ENCODE measurements at places on chromosomes 6 and 20. TPM values are rescaled to one million over a fixed set of nuclear protein-coding genes. Genes with fewer than 3 reads are reported as not detected.

SLC24A3 gene
- not detected for polyA plus RNA-seq

DNA sequence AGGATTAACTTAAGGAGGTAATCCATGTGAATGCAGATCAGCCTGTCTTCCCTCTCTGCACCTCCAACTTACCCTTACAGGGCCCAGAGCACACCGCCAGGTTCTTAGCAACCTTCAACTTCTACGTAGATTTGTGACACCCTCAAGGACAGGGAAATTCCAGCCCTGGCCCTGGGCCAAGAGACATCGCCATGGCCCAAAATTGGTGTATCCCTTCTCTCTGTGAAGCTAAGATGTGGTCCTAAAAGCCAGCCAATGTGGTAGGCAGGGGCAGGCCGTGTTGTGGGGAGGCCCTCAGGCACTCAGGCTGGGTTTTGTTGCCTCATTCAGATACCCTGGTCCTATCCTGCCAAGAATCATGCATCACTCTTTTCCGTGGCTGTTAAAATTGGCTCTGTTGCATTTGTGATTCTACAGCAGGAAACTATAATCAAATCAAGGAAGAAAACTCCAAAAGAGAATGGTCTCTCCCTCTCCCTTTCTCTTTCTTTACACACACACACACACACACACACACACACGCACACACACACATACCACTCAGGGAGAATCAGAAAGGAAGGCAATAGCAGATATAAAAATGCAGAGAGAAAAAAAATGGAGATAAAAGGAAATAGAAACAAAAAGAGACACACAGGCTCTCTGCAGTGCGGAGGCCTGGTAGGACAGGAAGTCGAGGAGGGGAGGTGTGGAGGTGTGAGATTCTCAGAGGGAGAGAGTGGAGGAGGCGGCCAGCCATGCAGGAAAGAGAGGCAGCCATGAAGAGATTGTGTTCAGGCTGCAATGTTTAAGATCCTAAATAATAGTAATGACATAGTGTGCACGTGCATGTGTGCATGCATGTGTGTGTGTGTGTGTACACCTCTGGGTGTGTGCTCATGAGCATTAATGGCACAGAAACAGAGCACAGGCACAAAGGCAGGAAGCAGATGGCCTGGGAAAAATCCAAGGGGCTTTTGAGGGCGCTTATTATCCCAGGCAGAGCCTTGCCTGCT is 201.8 kb upstream of the LRFN2 start:
- H3K27me3 ChIP-seq = no peaks in the 10 kb centered on the region
- no peak overlapping the region for H3K4me3 ChIP-seq
- peak; percentile 17 for DNase-seq

GRCh38 chr20:41279546-41280225 is 37.8 kb downstream of the ZHX3 start:
- peaks cover 7% of the 10 kb centered on the region for H3K4me1 ChIP-seq
- no peak overlapping the region for H3K27ac ChIP-seq
- no peaks in the 10 kb centered on the region for H3K36me3 ChIP-seq
- no peak for DNase-seq

ACAT2 gene
- 38.2 TPM for polyA plus RNA-seq

OPN5 gene
- polyA plus RNA-seq = not detected

GRCh38 chr6:80133020-80133419 is 26.5 kb downstream of the BCKDHB start:
- H3K36me3 ChIP-seq = peaks cover 33% of the 10 kb centered on the region
- no peaks in the 10 kb centered on the region for H3K27me3 ChIP-seq
- H3K4me1 ChIP-seq = no peaks in the 10 kb centered on the region
- H3K4me3 ChIP-seq = no peak overlapping the region
- H3K27ac ChIP-seq = no peak overlapping the region
- peak; percentile 16 for DNase-seq

SALL4 gene
- not detected for polyA plus RNA-seq

GRCh38 chr6:134424165-134424797 is 106.4 kb upstream of the SGK1 start:
- no peak for DNase-seq
- no peak overlapping the region for H3K27ac ChIP-seq
- no peak overlapping the region for H3K4me3 ChIP-seq
- H3K4me1 ChIP-seq = peaks cover 17% of the 10 kb centered on the region
- H3K27me3 ChIP-seq = no peaks in the 10 kb centered on the region
- no peaks in the 10 kb centered on the region for H3K36me3 ChIP-seq

GRCh38 chr6:91149246-91149955 is 562.5 kb upstream of the MAP3K7 start:
- H3K4me1 ChIP-seq = no peaks in the 10 kb centered on the region
- no peaks in the 10 kb centered on the region for H3K27me3 ChIP-seq
- no peaks in the 10 kb centered on the region for H3K36me3 ChIP-seq
- H3K27ac ChIP-seq = no peak overlapping the region
- no peak for DNase-seq

GRCh38 chr20:23637282-23638221 is at the start of gene CST3:
Gene CST3 (minus strand): TSS chr20:23637955. CDS start chr20:23637862, 93 bp downstream.
- H3K27me3 ChIP-seq = peaks cover 9% of the 10 kb centered on the region
- H3K4me1 ChIP-seq = peaks cover 4% of the 10 kb centered on the region
- H3K36me3 ChIP-seq = no peaks in the 10 kb centered on the region
- H3K4me3 ChIP-seq = peak within 1 kb of the TSS; percentile 60
- H3K27ac ChIP-seq = no peak within 1 kb of the TSS

DNA sequence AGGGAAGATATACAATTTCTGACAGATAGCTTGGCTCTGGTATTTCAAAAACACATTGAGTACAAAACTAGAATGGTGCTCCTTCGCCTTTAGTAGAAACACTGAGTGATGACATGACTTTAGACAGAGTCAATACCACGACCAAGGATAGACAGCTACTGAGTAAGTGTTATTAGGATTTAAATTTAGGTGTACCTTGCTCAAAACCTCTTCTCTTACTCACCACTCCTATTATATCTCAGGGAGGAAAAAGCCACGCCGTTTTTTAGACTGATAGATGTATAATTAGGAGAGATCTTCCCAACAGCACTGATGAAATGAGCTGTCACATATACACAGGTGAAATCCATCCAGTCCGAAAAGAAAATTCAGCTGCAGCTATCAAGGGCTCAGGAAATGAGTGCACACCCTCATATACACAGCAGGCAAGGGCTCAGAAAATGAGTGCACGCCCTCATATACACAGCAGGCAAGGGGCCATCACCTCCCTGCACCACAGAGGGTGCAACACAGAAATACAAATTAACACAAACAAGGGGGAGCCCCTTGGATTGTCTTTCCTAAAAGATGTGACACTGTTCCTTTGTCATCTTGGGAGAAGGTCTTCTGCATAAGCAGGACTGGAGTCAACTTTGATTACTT is 53.7 kb downstream of the LYRM4 start:
- no peak for DNase-seq
- no peak overlapping the region for H3K27ac ChIP-seq
- H3K4me3 ChIP-seq = no peak overlapping the region
- no peaks in the 10 kb centered on the region for H3K27me3 ChIP-seq
- H3K4me1 ChIP-seq = peaks cover 5% of the 10 kb centered on the region

GRCh38 chr20:40663991-40664880 is 24.8 kb downstream of the MAFB start:
- no peaks in the 10 kb centered on the region for H3K4me1 ChIP-seq
- peaks cover 3% of the 10 kb centered on the region for H3K27me3 ChIP-seq
- H3K36me3 ChIP-seq = no peaks in the 10 kb centered on the region
- no peak for DNase-seq
- no peak overlapping the region for H3K4me3 ChIP-seq
- H3K27ac ChIP-seq = no peak overlapping the region

DNA sequence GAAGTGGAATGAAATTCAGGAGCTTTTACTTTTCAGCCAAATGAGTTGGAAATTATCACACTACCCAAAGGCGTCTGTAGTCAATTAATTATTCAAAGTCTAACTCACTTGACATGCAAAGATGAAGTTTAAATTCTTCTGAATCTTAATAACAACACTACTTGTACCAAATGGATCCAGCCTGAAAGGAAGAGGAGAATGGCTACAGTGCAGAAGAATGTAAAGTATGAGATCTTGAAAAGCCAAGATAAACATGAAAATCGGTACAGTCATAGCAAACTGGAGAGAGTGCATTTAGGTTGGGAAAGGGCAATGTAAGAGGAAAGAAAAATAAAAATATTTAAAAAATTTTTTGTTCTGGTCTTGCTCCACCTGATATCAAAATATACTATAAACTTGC is 195.5 kb downstream of the SIM1 start:
- no peak overlapping the region for H3K4me3 ChIP-seq
- peaks cover 2% of the 10 kb centered on the region for H3K27me3 ChIP-seq
- no peak overlapping the region for H3K27ac ChIP-seq
- DNase-seq = no peak

DNA sequence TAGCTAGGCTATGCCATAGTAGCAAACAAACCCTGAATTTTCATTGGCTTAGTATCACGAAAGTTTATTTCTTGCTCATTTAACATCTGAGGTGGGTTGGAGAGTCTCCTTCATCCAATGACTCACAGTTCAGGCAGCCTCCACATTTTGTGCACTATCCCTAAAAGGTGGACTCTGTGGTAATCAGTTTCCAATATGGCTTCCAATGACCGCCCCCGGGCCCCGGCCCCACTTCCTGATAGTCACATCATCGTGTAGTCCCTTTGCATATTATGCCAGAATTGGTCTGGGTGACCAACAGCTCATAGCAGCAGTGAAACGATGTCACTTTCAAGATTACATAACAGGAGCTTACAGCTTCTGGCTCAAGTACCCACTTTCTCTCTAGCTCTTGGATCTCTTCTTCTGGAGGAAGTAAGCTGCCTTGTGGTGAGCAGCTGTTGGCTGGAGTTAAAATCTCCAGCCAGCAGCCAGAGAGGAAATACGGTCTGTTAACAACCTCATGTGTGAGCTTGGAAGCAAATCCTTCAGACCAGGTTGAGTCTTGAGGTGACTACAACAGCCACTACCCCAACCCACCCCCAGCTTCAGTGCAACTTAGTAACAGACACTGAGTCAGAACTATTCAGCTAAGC is 7.8 kb downstream of the HCRTR2 start:
- no peaks in the 10 kb centered on the region for H3K4me1 ChIP-seq
- no peak for DNase-seq
- H3K27me3 ChIP-seq = no peaks in the 10 kb centered on the region
- H3K27ac ChIP-seq = no peak overlapping the region

- no peaks in the 10 kb centered on the region for H3K4me1 ChIP-seq
- H3K27me3 ChIP-seq = peaks cover 27% of the 10 kb centered on the region
- H3K27ac ChIP-seq = no peak overlapping the region
- H3K36me3 ChIP-seq = no peaks in the 10 kb centered on the region
- H3K4me3 ChIP-seq = no peak overlapping the region
These were observed 18.4 kb downstream of the POPDC3 start for GRCh38 chr6:105161421-105161820.

PRRT1 gene
- polyA plus RNA-seq = 1.2 TPM

DNA sequence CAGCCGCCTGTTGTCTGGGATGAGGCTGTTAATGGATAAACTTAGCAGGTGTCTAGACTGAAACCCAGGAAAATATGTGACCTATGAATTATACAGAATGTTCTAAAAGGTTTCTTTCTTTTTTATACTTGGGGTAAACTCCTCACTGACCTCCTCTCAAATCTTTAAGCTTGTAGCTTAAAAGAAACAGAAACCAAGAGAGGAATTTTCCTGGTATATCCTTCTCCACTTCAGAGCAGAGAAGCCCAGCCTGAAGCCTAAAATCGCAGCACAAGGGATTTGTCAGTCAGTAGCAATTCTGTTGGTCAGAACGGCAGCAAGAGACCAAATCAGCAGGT is 99.4 kb upstream of the RIPOR2 start:
- H3K27ac ChIP-seq = peak overlapping the region; percentile 80
- peak overlapping the region; percentile 86 for H3K4me3 ChIP-seq
- no peaks in the 10 kb centered on the region for H3K36me3 ChIP-seq
- no peaks in the 10 kb centered on the region for H3K27me3 ChIP-seq

DNA sequence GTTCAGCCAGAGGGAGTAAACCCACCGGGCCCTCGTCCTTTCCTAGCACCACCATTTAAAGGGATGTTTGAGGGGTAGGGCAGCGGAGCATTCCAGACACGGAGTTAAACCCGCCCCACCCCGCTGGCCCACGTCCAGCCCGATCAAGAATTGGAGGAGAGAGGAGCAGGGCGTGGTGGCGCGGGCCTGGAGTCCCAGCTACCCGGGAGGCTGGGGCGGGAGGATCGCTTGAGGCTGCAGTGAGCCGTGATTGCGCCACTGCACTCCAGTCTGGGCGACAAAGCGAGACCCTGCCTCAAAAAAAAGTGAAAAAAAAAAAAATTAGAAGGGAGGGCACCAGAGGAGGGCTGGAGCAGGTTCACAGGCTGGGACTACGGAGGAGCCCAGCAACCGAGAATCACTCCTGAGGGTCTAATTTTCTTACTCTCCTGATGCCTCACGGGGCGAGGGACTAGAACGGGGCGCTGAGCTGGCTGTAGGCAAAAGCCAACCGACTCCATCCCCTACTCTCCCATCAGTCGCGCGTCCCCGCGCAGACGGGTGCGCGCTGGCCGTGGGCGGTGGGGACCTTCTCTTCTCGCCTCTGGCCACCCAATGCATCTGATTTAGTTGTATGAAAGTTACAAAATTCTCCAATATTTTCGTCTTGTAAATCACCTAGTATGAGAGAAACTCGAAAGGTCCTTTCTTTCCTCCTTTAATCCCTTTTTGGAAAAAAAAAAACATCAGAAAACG is 6.1 kb upstream of the HSPA1B start:
- H3K4me3 ChIP-seq = peak overlapping the region; percentile 95
- DNase-seq = no peak
- H3K36me3 ChIP-seq = no peaks in the 10 kb centered on the region
- H3K27me3 ChIP-seq = no peaks in the 10 kb centered on the region
- peaks cover 29% of the 10 kb centered on the region for H3K4me1 ChIP-seq

FILIP1 gene
- polyA plus RNA-seq = 0.02 TPM

SLC35D3 gene
- polyA plus RNA-seq = not detected

DNA sequence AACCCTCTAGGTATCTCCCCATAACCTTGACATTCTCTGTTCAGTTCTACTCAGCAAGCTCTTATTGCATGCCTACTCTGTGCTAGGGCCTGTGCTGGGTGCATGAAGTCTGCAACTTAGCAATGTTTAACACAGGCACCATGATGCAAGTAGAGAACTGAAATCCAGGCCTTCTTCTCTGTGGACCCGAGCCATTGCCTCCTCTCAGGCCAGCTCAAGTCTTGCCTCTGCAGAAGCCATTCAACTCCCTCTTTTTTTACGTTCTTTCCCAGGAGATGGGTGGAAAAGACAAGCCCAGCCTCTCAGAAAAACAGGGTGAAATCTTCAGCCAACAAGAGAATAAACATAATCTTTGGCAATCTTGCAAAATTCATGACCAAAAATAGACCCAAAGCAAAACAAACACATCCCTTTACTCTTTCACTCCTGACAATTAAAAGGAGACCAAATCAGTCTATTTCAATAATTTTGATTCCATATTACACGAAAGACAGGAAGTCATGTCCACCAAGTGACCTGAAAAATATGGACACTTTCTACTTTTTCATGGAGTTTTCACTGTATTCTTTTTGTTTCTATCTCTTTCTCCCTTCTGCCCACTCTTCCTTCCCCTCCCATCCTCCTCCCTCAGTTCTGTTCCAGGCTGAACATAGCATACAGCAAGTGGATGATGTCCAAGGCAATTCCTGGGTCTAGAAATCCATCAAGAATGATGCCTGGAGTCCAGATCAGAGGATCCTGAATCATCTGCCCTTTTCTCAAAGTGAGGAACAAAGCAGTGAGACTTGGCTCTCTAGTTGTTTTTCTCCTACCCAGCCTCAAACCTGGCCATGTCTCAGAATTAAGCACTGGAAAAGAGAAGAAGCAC is 45.4 kb upstream of the MOCS1 start:
- H3K4me1 ChIP-seq = no peaks in the 10 kb centered on the region
- peaks cover 17% of the 10 kb centered on the region for H3K27me3 ChIP-seq
- H3K36me3 ChIP-seq = no peaks in the 10 kb centered on the region

GRCh38 chr6:140032189-140032588 is 657.7 kb upstream of the CITED2 start:
- H3K4me1 ChIP-seq = no peaks in the 10 kb centered on the region
- H3K4me3 ChIP-seq = no peak overlapping the region
- H3K36me3 ChIP-seq = no peaks in the 10 kb centered on the region
- H3K27ac ChIP-seq = no peak overlapping the region
- peaks cover 30% of the 10 kb centered on the region for H3K27me3 ChIP-seq
